ENCODE measurements at places on chromosomes 4 and X. TPM values are rescaled to one million over a fixed set of nuclear protein-coding genes. Genes with fewer than 3 reads are reported as not detected.

WNK3 gene
- 22.2 TPM for total RNA-seq

ZGRF1 gene
- 37.1 TPM for total RNA-seq

CPE gene
- 374 TPM for total RNA-seq

LYAR gene
- total RNA-seq: 9.5 TPM

CXorf49B gene
- not detected for total RNA-seq

ART3 gene
- total RNA-seq: 9.7 TPM

OPHN1 gene
- 19.1 TPM for total RNA-seq

GPM6B gene
- total RNA-seq: 321 TPM

ENAM gene
- 0.27 TPM for total RNA-seq

PRSS12 gene
- 32.3 TPM for total RNA-seq

Measured in camera-type eye (tissue), 1 donor.